ENCODE measurements at places on chromosomes 16 and 17.

GRCh38 chr17:29149431-29150064 lies 30.6 kb downstream of the MYO18A start:
- DNase-seq, result no peak

GRCh38 chr17:3503285-3503684 lies 27.5 kb downstream of the ASPA start:
- no peak for DNase-seq

- DNase-seq, result peak; percentile 8
Measured at GRCh38 chr16:13390093-13390985, 488.9 kb downstream of the SHISA9 start.

DNA sequence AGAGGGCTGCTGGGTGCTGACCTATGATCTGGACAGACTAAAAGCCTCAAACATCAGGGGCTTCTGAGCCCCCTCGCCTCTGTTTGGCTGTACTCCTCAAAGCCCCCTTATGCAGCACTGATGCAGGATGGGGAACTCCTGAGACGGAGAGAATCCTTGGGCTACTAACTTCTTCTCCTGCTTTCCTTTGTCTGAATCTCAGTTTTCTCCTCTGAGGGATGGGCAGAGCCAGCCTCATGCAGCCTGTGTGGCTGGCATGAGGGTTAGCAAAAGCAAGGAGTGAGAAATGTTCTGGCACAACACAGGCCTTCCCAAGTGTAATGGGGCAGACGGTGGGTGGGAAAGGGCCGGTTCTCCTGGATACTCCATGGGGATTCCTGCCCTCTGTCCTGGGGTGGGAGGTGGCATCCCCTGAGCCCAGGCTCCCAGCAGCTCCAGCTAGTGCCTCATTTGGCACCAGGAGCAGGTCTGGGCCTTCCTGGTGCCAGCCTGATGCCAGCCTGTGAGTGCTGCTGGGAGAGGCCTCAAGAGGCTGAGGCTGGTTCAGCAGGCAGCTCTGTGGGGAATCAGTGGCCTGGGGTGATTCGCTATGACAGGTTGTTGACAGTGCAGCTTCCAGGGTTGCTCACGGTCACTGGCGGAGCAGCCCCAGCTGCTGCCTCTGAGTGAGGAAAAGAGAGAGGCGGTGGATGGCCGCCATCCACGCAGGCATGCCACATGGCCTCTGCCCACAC lies 4.0 kb upstream of the BRD7 start:
- DNase-seq, result no peak

DNA sequence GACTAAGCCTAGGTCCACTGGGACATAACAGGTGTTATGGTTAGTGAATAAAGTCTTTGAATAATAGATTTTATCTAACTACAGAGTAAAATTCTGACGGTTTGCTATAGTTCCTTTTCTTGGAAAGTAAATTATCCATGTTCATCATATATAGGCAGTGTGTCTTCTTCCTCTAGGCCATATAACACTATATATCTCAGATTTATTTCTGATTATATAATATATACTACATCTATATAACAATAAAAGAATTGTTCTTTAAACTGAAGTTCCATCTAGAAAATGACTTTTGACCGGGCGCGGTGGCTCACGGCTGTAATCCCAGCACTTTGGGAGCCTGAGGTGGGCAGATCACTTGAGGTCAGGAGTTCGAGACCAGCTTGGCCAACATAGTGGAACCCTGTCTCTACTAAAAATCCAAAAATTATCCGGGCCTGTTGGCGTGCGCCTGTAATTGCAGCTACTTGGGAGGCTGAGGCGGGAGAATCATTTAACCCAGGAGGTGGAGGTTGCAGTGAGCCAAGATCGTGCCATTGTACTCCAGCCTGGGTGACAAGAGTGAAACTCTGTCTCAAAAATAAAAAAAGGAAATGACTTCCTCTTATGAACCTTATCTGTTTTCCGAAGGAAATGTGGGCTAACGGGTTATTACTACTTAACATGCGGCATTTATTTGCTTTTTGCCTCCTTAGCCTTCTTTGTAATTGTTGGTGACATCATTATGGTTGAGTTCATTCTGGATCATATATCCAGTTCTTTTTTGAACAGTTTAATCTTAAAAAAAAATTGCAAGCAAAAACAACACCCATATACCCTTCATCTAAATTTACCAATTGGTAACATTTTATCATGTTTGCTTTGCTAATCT lies 29.2 kb downstream of the NOL11 start:
- DNase-seq, result no peak

- DNase-seq, result no peak
Measured at GRCh38 chr17:78434455-78435329, 56.2 kb downstream of the PGS1 start.

GRCh38 chr16:5077304-5077703 lies 5.7 kb downstream of the ALG1 start:
- no peak for DNase-seq

- no peak for DNase-seq
Measured at GRCh38 chr17:32813021-32813420, 63.9 kb downstream of the MYO1D start.

DNA sequence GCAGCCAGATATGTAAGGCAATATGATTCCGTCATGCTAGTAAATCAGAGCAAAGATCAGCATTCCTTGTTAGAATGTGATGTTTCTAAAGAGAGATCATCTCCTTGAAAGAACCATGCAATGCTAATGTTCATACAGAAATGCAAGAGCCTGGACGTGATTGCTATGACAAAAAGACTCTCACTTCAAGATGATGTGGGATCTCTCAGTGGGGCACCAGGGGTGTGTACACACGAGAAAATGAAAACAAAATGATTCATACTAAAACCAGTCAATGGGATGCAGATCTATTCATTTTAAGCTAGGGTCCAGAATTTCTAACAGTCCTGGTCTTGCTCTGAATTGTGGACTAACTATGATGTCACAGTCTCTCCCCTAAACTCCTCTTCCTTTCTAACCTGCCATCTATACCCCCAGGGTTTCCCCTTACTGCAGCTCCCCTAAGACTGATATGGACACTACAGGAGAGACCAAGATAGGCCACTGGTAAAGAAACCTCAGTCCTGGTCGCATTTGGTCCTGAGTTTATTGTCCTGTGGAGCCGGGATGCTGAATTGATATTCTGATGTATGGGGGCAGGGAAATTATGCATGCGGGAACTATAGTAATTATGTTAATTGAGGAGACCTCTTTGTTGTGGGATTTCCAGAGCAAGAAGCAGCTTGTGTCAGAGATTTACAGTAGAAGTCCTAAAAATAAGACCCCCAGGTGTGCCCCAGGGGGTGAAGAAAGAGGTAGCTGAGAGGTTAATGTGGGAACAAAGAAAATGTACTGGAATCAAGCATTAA lies 179.0 kb downstream of the PMP22 start:
- no peak for DNase-seq

GRCh38 chr17:41547378-41547841 lies 19.3 kb upstream of the KRT19 start:
- no peak for DNase-seq

GRCh38 chr16:74472010-74472409 lies 50.7 kb upstream of the CLEC18B start:
- DNase-seq, result no peak

- no peak for DNase-seq
Measured at GRCh38 chr16:12000032-12000431, 23.5 kb downstream of the SNX29 start.

DNA sequence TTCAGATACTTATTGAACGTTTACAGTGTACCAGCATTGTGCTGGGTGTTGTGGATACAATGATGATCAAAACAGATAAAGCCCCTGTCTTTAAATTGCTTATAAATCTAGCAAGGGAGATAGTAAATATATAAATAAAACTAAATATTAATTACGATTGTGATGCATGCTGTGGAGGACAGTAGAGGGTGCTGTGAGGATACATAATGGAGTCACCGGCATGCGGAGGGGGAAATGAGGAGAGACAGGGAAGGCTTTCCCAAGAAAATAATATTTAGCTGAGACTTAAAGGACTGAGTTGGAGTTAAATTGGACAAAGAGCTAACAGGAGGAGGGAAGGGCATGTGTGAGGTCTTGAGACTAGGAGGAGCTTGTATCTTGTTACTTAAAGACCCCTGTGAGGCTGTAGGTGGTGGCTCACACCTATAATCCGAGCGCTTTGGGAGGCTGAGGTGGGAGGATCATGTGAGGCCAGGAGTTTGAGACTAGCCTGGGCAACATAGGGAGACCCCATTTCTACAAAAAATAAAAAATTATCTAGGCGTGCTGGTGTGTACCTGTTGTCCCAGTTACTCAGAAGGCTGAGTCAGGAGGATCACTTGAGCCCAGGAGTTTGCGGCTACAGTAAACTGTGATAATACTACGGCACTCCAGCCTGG lies 2.4 kb downstream of the DHRS7B start:
- no peak for DNase-seq
